ENCODE measurements at places on chromosomes 4 and X.

DNA sequence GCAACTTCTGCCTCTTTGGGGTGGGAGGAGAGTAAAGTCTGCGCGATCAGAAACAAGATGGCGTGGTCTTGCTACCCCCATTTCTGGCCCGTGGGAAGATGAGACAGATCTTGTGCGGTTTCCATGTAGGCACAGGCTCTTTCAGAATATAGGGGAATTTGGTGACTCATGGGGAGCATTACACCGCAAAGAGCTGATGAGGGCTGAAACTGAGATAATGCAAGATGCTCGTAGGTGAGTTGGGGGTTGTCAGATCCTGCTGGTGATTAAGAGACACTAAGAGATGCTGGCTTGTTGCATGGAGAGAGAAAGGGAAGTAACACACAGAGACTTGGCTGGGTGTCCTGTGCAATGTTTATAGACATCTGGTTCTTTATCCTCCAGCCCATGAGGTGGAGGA, 1.5 kb downstream of the EVC start:
- no peak for DNase-seq

GRCh38 chr4:39732728-39733127, 34.8 kb downstream of the UBE2K start:
- DNase-seq: no peak

DNA sequence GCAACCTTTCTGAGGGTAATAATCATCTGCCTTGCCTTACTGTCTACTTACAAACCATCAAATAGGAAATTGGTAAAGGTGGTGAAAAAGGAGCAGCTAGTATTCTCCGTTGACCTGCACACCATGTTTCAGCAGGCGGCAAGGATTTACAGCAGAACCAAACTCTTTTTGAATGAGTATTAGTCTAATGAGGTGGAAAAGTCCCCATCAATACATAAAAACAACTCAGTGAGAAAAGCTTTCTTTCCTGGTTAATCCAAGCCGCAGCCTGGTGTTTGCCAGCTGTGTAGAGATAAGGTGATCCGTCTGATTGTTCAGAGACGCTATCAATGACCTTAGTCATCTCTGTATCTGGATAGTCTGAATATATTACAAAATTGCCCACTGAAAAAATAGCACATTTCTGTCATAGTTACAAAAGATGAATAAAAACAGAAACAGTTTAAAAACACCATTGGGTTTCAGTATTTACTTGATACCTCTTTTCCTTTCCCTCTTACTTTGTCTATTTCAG, 110.4 kb upstream of the TBC1D9 start:
- DNase-seq: peak; percentile 44

- no peak for DNase-seq
These were observed 99.7 kb upstream of the SLC7A11 start for GRCh38 chr4:138341739-138342415.

GRCh38 chr4:74021601-74022000, 16.9 kb downstream of the CXCL3 start:
- no peak for DNase-seq

GRCh38 chr4:116520886-116521285, 564.5 kb downstream of the TRAM1L1 start:
- DNase-seq: no peak

DNA sequence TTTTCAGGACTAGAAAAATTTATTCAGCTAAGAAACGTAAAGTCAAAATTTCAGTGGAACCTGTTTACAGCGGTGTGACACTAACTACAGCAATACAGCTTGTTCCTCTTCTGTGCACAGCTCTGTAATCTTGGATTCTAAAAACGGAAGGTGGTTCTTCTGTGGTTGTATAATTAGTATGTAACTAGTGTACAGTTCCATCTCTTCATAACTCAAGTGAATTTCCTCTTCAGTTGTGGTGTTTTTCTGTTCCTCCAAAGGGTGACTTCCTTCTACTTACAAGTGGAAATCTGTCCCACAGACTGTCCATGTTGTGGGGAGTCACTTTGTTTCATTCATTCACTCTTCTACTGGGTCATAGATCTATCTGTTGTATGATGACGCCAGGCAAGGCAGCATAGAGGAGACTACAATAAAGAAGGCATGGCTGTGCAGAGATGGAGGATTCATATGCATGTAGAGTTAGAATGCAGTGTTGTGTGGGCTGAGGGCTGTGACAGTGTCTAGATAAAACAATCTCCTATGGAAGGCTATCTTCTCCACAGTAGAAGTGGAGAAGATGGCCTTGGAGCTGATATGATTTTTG, 5.4 kb downstream of the DAPP1 start:
- no peak for DNase-seq

Measured in neuronal stem cell (in vitro differentiated cells).